ENCODE measurements at places on chromosomes 3 and 15.

DNA sequence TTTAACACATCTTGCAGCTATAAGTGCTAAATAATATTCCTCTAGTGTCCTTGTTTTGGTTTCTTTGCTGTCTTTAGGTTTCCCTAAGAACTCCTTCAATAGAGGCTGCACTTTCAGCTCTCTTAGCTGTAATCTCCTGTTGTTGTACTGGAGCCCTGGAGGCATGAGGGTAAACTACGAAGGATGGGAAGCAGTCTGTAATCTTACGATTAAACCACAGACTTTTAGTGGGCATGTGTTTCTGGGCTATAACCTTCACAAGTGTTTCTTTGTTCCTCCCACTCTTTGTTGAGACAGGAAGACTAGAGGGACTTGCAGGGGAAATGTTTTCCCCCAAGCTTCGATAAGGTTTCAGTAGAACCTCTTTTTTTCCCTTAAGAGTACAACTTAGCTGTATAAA is 1058.1 kb downstream of the NSUN3 start:
- DNase-seq = no peak

DNA sequence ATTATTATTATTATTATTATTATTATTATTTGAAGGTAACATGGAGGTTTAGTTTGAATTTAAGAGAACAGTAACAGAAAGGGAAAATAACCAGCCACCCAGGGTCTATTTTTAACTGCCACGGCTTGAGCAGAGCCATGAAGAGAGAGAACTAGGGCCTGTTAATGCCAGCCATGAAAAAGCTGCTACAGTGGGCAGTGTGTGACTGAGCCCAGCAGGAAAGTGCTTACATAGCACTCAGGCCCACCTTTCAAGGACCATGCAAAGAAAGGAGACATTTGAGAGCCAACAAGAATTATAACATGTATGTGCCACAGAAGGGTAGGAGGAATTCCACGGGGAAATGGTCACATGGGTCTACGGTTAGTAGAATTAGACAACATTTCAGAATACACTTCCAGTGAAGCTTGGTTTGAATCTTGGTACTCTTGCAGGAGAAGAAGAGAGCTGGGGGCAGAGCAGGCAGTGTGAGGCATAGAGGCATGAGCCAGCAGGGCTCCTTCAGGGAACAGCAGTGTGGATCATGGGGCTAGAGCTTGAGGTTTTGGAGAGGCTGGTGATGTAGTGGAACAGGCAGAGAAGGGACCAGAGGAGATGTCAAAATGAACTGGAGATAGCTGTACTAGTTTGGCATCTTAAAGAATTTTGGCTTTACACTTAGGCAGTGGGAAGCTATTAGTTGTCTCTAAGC is 140.7 kb downstream of the CMSS1 start:
- no peak for DNase-seq

DNA sequence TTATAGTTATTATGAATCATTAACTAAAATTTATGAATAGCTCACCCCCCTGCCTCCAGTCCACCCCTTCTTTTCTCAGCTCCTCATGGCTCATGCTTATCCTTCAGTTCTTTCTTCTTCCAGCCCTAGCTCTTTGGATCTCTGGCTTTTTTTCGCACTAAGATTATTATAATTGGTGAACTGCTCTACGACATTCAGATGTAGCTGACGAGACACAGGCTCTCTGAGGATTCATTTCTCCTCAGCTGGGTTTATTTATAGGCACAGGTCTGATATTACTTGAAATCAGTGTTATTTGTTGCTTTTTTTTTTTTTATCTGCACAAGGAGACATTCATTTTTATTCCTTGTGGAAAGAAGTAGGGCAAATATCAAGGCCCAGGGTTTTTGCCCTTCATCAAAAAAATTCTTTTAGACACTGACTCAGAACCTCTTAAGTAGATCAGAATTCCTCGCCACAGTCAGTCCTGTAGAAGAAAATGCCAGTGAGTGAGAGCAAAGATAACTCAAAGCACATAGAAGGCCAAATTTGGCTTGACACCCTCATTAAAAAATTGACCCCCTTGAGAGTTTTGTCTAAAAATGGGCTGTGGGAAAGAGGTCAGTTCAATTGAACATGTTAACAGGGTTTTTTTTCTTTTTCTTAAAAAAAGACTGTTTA is 106.6 kb downstream of the MYH15 start:
- DNase-seq = no peak

GRCh38 chr3:134406331-134407238 is 32.3 kb upstream of the AMOTL2 start:
- no peak for DNase-seq

DNA sequence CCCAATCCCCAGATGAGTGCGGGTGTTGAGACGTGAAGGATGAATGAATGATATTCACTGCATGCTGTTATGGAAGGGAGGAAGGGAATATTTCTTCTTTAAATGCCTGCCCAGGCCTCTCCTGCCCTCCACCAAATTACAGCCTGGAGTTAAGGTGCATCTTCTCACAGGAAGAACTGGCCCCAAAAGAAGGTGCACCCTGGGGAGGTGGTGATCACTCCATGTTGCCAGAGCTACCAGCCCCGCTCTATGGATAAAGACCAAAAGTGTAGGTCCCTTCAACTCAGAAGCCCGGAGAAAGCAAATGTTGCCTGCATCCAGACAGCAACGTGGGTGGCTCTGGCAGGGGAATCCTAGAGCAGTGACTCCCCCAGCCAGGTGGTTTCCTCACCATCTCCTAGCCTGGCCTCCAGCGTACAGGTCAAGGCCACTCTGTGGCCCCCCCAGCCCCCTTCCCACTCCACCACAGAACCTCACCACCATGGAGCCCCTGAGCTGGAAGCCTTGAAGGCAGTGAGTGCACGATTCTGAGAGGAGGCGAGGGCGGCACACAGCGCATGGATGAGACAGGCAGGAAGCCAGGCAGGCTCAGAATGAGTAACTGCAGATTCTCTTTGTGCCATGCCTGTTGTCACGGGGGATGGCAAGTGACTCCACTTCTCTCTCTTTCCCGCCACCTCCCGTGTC is 3.5 kb upstream of the VIPR1 start:
- DNase-seq = no peak

DNA sequence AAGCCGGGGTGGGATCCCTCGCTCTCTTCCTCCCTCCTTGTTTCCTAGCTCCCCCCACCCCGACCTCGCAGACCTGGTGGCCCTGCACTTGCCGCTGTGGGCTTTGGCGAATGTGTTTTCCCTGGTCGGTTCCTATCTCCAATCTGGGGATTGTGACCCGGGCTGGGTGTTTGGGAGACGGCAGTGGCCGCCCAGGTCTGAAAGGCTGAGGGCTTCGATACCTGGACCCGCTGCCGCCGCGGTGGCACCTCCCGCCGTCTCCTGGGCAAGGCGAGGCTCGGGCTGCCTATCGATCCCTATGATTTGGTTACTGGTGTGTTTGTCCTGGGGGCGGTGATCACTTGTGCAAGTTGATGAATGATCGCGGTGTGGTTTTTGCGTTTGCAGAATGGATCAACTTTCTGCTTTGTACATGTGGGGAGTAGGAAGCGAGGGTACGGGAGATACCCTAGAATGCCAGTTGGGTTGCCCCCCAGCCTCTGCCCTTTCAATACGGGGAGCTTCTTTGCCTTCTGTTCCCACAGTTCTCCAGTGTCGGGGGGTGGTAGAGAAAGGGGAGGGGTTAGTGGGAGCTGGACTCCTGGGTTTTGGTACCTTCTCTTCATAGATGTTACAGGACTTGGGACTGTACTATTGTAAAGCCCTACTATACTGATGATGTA is 3.0 kb downstream of the BBX start:
- no peak for DNase-seq

GRCh38 chr15:91376038-91376437 is 276.0 kb downstream of the SV2B start:
- no peak for DNase-seq

DNA sequence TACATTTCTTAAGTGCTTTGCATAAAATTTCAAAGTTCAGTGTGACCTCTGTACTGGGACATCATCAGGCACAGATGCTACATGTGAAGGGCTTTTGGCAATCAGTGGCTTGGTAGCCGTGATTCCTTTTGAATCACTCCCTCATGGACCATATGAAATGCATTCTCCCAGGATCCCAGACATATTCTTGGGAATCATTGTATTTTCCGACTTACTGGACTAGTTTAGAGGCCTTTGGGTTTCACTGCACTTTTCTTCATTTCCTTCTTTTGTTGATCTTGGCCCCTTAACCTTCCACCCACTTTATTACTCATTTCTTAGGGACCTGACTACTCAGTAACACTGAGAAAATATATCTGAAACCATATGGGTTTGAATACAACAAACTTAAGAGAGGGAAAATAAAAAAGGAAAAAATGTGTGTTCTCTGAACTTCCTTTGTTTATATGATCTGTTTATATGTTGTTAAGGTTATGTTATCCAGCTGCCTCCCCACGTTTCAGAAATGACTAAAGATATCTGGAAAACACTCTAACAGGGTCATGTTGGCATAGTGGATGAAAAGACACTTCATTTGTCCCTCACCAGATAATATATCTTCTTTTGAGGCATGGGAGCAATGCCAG is 35.1 kb downstream of the HMG20A start:
- no peak for DNase-seq

DNA sequence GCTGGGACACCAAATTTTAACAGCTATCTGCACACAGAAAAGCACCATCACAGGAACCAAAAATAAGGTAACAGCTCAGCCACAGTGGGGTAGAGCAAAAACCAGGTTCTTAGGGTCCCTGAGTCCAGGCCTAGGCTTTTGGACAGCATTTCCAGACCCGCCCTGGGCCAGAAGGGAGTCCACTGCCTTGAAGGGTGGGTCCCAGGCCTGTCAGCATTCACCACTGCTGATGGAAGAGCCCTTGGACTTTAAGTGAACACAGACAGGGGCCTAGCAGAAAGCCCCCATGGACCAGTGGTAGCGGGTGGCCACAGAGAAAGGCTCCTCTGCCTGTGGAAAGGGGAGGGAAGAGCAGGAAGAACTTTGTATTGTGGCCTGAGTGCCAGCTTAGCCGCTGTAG is 56.4 kb downstream of the PLCH1 start:
- DNase-seq = no peak

DNA sequence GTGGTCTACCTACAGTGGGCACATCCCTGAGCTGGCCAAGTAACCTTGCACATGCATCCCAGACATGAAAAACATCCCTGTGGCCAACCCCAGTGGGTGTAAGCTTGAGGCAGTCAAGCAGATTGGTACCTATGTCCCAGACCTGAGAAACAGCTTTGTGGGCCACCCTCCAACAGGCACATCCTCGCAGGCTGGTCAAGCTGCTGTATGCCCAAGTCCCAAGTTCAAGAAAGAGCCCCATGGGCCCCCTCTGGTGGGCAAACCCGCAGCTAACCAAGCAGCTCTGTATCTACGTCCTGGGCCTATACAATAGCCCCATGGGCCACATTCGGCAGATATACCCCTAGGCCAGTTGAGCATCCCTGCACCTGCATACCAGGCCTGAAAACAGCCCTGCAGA is 186.3 kb upstream of the GPR149 start:
- DNase-seq = no peak

DNA sequence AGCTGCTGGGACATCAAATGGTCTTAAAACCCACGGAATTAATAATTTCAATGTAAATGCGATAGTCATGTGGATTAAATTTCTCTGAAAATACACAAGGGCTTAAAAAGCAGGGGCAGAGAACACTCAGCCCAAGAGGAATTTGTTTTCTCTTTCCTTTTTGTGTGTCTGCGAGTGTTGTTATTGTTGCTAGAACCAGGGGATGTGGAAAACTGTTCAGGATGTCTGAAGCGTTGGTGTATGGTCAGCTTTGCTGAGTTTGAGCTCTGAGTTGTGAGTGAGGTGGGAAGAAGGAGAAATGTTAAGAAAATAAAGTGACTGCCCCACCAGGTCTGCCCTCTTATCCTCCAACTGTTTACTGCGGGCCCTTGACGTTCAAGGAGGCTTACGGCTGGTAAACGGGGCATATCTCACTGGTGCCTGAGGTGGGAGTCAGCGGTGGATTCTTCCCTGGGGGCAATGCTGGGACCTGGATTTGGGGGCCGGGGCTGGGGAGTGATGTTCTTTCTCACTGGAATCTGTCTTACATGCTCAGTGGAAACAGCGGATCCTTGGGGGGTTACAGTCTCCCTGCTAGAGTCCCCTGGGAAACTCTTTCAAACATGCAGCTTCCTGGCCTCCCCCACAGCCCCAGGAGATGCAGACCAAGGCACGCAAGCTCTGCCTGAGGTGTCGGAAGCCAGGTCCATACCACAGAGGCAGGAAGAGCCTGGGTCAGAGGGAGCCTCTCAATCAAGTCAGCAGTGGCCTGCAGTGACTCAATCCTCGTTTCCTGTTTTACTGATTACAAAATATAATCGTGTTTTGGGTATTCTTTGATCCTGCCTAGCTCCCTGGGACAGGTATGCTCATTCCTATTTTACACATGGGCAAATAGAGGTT is 41.8 kb downstream of the ITGA11 start:
- DNase-seq = no peak

- DNase-seq = no peak
Measured at GRCh38 chr3:26652164-26652563, 29.6 kb downstream of the LRRC3B start.

- no peak for DNase-seq
Measured at GRCh38 chr3:29176501-29176900, 104.4 kb upstream of the RBMS3 start.

Data from activated gamma-delta T cell treated with anti-CD3 and anti-CD28 coated beads, Interleukin-2, amount 50 U/mL, for 16 hours (primary cell).